T-helper 22 cell (primary cell): ENCODE measurements at places on chromosomes 5 and 9.

- DNase-seq: no peak
These were observed 7.7 kb upstream of the NFIB start for GRCh38 chr9:14321517-14322130.

DNA sequence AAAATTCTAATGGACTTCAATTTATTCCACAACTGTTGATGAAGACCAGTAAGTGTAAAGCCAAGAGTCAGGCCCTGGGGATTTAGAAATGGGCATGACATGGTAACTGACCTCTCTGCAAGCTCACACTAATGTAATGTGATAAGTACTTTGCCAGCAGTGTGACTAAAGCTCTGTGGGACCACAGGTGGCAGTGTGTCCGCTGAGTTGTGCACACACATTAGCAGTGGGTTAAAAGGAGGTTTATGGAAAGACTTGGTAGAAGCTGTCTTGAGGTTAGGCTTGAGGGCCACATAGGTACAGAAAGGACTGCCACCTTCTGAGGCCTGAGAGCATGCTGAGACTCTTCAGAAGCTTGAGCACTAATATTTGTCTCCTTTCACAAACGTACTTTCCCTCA, 67.6 kb downstream of the UBAP1 start:
- no peak for DNase-seq

DNA sequence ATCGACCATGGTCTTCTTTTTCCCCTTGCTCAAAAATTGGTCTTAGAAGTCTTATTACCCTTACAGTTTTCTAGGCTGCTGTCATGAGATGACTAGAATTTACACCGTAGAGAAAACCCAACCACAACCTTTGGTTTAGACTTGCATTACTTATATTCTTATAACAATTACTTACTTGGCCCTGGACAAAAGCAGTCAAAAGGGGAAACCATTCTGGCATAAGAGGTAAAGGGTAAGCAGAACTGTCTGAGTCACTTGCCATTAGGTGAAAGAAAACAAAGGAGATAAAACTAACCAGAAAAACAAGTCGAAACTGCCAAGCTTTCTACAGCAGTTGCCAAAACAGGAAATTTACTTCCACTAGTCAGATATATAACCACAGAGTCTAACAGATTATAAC, 17.9 kb downstream of the TMEM245 start:
- DNase-seq: no peak

DNA sequence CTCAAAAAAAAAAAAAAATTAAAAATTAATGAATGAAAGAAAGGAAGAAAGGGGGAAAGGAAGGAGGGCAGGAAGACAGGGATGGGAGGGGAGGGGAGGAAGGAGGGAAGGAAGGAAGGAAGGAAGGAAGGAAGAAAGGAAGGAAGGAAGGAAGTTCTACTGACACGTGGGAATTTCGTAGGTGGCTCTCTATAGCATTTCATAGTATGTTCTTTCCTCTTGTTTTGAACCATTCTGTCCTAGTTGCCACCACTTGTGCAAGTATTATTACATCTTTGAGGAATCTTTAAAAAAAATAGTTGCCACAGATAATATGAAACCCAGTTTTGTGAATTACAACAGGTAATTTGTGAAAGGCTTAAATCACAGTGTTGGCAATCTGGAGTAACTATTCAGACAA, 253.8 kb downstream of the BNC2 start:
- DNase-seq: no peak

- no peak for DNase-seq
These were observed 474.2 kb upstream of the RIOK2 start for GRCh38 chr5:97657239-97657638.

DNA sequence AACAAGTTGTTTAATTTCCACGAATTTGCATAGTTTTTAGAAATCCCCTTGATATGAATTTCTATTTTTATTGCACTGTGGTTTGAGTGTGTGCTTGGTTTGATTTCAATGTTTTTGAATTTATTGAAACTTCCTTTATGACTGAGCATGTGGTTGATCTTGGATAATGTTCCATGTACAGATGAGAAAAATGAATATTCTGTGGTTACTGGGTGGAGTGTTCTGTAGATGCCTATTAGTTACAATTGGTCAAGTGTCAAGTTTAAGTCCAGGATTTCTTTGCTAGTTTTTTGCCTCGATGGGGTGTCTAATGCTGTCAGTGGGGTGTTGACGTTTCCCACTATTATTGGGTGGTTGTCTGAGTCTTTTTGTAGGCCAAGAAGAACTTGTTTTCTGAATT, 319.5 kb upstream of the ACTBL2 start:
- DNase-seq: no peak

- no peak for DNase-seq
These were observed 30.4 kb downstream of the NUDT12 start for GRCh38 chr5:103532086-103532734.

- peak; percentile 40 for DNase-seq
These were observed 52.8 kb downstream of the IRF1 start for GRCh38 chr5:132437604-132438266.

- no peak for DNase-seq
These were observed 278.3 kb upstream of the PTGER4 start for GRCh38 chr5:40401284-40402006.
